HuH-7.5 (cell line): ENCODE measurements at places on chromosomes 16 and 17.

DNA sequence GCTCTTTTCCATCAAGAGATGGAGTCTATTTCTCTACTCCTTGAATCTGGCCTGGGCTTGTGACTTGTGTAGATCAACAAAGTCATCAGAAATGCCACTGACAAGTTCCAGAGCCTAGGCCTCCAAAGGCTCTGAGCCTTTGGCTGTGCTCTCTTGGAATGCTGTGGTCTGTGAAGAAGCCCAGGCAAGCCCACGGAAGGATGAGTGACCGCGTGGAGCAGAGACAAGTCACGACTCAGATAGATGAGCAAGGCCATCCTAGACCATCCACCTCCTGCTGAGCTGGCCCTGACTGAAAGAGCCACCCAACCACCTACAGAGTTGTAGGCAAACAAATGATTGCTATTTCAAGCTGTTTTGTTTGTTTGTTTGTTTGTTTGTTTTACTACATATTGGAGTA, 11.6 kb upstream of the ICAM2 start:
- no peak for DNase-seq

DNA sequence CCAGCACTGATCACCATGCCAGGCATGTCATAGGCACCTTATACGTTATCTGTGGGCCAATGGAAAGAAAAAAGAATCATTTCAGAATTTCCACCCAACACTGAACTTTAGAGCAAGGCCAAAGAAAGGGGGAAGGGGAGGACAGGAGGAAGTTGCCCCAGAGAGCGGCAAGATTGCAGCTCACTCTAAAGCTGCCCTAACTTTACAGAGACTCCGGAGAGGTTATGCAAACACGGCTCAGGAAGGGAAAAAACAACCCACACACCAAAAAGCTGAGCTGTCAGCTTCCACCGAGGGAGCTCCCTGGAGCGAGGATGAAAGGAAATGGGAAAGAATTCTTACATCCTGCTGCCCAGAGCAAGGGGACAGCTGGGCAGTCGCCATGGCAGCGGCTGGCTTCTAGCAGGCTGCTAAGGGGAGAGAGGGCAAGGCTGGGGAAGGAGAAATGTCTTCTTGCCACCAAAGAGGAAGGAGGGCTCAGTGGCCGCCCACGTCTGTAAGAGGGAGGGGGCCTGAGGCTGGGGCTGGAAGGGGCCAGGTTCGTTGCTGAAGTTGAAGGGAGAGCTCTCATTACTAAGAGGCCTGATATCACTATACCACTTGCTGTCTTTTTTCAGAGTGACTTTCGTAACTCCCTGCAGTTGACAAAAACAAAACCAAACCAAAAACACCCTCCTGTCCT, 18.2 kb downstream of the COTL1 start:
- peak; percentile 58 for DNase-seq

DNA sequence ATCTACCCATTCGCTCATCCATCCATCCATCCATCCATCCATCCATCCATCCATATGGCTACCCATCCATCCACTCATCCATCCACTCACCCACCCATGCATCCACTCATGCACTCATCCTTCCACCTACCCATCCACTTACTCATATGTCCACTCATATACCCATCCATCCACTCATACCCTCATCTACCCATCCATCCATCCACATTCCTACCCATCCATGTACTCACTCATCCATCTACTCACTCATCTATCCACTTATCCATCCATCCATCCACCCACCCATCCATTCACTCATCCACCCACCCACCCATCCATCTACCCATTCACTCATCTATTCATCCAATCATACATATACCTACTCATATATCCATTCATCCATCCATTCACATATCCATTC, 112.0 kb downstream of the RBFOX3 start:
- no peak for DNase-seq

DNA sequence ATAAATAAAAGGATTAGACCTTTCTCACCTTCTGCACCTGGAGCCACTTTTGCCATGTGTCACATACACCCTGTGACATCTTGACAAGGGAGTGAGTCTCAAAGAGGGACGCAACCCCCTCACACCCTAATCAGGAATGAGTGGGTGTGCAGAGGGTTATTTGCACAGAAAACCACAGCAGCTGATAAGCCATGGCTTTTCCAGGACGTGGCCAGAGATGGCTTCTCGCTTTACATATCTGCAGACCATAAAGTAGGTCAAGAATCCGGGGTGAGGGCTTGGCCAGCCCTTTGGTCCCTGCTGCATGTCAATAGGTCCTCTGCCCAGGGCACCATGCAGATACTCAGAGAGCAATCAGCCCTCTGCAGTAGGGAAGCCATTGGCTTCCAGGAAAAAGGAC, 2.4 kb upstream of the CD300LF start:
- DNase-seq = peak; percentile 30

- DNase-seq = no peak
Observed at GRCh38 chr17:416293-417206, 63.9 kb upstream of the RPH3AL start.

- no peak for DNase-seq
Observed at GRCh38 chr16:88748364-88748763, 36.7 kb downstream of the PIEZO1 start.

GRCh38 chr17:44503147-44504029, at the start of gene GPATCH8:
GPATCH8 (minus strand) TSS chr17:44503406; CDS start chr17:44503370, 36 bp downstream.
- DNase-seq = peak; percentile 93

DNA sequence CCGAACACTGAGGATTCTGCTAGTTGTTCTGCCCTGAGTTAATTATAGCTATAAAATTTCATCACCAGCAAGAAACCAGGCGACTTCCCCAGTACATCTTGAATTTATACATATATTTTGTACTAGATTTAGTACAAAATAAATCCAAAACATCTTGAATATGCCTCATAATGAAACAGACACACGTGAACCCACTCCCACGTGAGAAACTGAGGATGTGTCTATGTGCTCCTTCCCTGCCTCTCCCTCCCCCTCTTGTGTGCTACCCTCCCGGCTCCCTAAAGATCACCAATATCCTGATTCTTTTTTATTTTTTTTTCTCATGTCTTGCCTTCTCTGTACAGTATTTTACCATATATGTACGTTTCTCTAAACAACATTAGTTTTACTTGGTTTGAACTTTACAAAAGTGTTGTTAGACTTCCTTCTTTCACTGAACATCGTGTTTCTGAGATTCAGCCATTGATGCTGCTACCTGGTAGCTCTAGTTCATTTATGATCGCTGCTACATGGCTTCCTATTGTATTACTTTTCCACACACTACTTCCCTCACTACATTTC, 1.1 kb upstream of the LCMT1 start:
- DNase-seq = no peak

- DNase-seq = no peak
Observed at GRCh38 chr16:86977076-86977676, 340.0 kb downstream of the C16orf95 start.

- no peak for DNase-seq
Observed at GRCh38 chr17:9409878-9410277, 165.7 kb downstream of the STX8 start.

- DNase-seq = no peak
Observed at GRCh38 chr16:79164388-79164995, 436.0 kb downstream of the MAF start.

GRCh38 chr17:26809033-26809432, 484.9 kb upstream of the WSB1 start:
- no peak for DNase-seq

- DNase-seq = no peak
Observed at GRCh38 chr17:29048440-29049368, 5.8 kb downstream of the PIPOX start.

DNA sequence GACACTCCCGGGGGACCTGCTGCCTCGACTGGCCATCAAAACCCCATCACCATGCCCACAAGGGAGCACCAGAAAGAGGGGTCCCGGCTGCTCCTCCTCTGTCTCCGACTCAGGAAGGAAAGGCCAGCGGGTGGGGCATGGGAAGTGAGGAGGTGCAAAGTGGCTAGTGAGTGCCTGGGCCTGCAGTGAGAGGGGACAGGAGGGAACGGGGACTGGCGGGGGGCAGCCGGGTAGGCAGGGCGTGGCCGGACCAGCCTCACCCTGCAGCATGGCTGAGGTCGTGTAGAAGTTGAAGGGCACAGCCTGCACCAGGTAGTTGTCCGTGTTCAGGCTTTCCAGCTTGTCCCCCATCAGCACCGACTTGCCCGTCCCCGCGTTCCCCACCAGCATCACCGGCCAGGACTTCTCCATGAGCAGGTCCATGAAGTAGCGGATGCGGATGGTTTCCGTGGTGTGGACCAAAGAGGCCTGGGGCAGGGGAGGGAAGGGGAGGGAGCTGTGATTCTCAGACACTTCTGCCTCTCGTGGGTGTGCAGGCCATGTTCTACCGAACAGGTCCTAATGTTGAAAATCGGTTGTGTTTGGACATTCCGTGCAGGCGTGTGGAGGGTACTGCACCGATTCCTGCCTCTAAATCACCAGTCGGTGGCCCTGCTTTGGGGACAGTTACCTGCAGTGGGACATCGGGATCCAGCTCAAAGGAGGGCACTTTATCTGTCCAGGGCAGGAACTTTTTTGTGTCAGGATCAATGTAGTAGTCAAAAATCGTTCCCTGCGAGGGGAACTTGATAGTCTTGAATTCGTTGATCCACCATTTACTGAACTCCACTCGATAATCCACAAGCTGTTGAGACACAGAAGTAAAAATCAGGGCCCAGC, 91.7 kb downstream of the DNAH17 start:
- no peak for DNase-seq

GRCh38 chr16:21703589-21704174, 39.9 kb downstream of the OTOA start:
- DNase-seq = no peak

DNA sequence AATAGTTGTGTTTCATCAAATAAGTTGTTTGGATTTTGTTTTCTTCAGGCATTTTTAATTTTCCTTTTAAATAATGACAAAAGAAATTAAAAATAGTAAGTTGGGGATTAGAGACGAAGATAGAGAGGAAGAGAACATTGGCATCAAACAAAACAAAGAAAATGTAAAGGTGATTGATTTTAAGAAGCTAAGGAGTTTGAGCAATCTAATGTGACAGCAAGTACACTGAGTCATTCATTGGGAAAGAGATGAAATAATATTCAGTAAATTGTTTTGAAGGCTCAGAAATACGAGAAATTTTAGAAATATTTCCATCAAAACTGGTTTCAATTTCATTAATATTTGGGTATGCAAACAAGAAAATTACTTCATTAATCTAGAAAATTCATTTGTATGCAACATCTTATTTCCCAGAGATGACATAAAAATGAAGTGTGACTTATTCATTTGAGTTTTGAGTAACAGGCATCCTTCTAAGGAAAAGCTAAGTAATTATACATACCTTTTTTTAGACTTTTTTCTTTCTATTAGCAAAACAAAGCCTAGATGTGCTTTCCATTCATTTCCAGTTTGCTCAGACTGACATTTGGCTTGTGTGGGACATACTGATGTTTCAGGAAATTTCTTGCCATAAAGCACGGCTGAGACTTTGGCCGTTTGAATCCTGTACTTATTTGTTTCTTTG, 66.7 kb downstream of the COX10 start:
- no peak for DNase-seq

DNA sequence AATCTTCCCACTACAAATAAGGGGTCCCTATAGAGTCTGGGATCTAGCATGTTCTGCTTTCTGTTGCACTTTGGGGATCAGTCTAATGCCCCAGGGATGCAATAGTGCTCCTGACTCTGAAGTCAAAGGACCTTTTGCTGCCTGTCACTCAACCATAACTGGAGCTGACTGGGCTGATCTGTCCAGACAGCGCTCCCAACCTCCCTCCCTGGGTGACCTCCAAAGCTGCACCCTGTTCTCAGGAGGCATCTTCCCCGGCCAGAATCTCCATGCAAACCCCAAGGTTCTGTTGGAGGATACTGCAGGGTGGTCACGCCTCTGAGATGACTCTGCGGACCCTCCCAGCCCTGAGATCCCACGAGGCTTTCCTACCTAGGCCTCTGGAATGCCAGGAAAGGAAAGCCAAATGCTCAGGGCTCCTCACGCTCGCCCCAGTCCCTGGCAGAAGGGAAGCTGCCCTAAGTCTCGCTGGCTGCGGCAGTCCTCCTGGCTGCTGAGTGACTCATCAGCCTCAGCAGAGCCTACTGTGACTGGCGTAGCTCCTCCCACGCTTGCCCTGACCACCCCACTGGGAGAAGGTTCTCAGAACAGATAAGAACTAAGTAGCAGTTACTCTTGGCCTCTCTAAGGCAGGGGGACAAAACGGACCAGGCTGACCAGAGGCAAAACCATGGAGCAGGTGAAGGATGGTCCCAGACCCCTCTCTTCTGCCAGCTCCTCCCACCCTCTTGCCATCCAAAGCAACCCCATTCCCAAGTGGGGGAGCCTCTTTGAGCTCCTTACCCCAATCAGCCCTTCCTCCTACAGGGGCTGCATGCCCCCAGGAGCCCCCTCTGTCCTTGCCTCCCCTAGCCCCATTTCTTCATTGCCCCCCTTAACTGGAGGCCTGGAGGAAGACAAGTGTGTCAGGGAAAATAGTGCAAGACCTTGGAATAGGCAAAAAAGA, 124.1 kb upstream of the TNRC6C start:
- DNase-seq = peak; percentile 62

GRCh38 chr17:74368341-74369081, 1.2 kb downstream of the GPR142 start:
- DNase-seq = peak; percentile 89

GRCh38 chr16:26712876-26713275, 353.9 kb upstream of the C16orf82 start:
- no peak for DNase-seq

- peak; percentile 28 for DNase-seq
Observed at GRCh38 chr17:63834431-63835166, 7.1 kb upstream of the FTSJ3 start.

DNA sequence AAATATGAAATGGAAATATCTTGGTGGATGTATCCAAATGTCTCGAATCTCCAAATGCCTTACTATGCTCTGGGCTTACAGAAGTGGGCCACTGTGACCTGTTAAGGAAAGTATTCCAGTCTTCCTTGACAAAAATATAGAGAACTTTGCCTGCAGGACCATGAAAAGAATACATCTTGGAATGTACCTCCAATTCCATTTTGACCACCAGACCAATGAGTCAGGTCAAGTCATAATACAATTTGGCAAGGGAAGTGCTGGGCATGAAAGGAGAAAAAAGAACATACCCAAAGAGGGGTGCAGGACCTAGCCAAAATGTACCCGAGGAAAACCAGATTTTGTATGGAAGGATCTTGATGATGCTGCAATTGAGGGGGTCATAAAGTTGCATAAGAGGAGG, 1153.7 kb upstream of the GOT2 start:
- DNase-seq = no peak
